Stimulated activated CD4-positive, alpha-beta T cell treated with anti-CD3 and anti-CD28 coated beads, TNF-alpha, amount 100 ng/mL, for 1 hour (primary cell): ENCODE measurements at places on chromosomes 2 and 18.

GRCh38 chr2:204024503-204024902 lies 87.9 kb downstream of the ICOS start:
- DNase-seq, result no peak

DNA sequence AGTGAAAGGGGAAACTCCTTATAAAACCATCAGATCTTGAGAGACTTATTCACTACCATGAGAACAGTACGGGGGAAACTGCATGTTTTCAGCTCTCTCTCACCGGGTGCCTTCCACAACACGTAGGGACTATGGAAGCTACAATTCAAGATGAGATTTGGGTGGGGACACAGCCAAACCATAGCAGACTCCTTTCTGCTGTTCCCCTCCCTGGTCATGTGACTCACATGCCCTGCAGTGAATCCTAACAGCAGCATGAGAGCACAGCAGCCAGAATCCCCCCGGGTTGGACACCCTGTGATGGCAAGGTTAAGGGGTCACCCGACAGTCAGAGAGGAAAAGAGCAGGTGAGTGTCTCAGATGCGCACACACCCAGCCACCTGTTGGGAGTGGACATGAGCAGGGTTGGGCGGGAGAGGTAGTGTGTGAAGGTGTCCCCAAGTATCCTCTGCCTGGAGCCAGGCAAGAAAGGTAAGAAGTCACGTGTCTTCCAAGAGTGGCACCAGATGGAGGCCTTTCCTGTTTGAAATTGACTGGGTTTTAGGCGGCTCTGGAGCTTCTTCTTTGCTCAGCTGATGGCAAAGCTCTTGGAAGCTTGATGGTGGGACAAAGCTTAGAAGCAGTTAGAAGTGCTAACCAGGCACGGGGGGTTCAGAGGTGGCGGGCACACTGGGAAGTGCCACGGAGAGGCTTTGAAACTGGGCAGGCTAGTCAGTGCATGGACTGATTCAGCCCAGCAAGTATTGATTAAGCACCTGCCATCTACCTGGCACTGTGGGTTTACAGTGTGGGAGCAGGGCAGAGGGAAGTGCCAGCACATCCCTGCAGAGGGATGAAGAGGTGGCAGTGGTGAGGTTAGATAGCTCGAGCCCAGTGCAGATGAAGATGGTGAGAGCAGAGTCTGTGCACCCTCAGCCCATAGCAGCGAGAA lies 68.7 kb downstream of the RHOB start:
- no peak for DNase-seq

- DNase-seq, result no peak
Observed at GRCh38 chr2:178330175-178331017, 120.6 kb downstream of the PRKRA start.

DNA sequence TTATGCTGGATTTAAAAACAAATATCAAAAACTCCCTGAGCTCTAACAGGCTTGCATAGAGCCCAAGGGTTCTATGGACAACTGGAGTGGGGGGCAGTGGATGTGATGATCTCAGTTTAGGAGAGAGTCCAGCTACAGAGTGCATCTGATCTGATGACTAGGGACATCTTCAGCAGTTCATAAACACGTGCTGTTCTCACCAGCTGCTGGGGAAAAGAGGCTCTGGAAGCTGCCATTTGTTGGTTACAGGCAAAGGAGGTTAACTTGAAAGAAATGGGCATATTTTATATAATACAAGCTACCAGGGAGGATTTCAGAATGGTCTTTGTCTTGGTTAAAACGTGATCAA lies 36.0 kb upstream of the ZNF396 start:
- no peak for DNase-seq

DNA sequence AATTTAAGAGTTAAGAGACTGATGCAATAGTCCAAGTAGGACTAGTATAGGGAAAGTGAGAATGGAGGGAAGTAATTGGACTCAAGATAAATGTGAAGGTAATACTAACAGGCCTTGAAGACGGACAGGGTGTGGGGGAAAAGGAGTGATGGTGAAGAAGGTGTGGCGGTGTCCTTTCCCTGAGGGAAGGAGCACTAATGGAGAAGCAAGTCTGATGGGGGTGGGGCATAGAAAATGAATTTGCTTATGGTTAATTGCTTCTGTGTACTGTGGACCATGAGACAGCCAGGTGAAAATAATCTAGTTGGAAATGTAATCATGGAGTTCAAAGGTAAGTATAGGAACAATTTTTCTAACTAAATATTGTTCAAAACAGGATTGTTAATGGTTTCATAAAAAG lies 7.1 kb upstream of the TGOLN2 start:
- no peak for DNase-seq

GRCh38 chr2:79292958-79293315 lies 133.4 kb upstream of the REG3A start:
- DNase-seq, result no peak

GRCh38 chr2:134648586-134648985 lies 70.2 kb downstream of the TMEM163 start:
- no peak for DNase-seq

DNA sequence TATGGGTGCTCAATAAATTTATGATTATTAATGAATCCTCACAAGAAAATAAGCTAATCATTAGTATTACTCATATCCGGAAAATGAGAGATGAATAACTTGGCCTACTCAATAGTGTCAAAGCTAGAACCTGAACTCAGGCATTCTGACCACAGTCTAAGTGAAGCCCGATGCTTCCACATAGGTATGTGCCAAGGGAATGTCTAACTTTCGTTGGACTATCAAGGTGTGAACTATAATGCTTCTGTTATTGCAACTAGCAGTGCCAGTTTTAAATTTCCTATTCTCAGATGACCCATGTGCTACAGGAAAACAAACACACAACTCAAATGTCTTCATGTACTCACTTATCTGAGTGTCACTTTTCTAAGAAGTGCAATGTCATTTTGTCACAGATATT lies 1.8 kb downstream of the BARD1 start:
- DNase-seq, result no peak

GRCh38 chr18:74387383-74387782 lies 69.7 kb downstream of the DIPK1C start:
- DNase-seq, result no peak

DNA sequence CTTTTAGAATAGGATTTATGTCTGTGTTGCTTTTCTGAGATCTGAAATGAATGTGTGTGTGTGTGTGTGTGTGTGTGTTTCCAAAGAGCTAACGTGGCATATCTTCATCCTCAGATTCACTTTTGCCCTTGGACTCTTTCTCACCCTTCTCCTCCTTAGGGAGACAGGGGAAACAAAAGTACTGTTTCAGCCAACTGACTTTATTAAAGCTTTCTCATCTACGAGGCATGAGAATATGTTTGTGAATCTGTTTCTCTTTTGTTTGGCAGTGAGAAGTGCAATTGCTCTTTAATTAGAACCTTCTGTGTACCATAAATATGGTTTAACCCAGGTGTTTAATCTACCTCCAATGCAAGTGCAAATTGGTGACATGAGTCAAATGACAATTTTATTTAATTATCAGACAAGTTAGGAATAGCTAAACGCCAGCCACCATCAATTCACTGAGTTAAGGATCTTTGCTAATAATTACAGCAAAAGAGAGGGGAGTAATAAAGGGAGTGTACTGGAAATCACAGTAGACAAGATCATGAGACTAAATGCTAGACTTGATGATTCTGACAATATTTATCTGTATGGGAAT lies 186.4 kb upstream of the COL3A1 start:
- DNase-seq, result no peak

DNA sequence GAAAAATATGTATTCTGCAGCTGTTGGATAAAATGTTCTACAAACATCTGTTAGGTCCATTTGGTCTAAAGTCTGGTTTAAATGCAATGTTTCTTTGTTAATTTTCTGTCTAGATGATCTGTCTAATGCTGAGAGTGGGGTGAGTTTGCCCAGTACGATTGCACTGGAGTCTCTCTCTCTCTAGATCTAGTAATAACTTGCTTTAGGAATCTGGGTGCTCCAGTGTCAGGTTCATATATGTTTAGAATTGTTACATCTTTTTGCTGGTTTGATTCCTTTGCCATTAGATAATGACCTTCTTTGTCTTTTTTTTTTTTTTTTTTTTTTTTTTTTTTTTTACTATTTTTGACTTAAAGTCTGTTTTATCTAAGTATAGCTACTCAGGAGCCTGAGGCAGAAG lies 10.4 kb downstream of the GCC2 start:
- no peak for DNase-seq

DNA sequence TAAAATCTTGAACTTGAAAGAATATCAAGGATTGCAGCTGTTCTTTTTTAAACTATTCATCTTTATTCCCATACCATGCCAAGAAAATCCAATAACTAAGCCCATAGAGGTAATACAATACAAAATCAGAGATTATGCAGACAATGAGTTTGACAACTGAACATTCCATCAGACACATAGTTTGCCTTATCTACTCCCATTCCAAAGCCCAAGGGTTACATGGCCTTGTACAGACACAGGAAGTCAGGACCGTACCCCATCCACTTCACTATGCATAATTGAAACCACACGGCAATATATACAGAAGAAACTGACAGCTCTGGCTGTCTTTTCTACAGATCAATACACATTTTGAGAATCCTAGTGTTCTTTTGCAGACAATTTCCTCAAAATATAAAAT lies 181.3 kb downstream of the TMX3 start:
- DNase-seq, result no peak

DNA sequence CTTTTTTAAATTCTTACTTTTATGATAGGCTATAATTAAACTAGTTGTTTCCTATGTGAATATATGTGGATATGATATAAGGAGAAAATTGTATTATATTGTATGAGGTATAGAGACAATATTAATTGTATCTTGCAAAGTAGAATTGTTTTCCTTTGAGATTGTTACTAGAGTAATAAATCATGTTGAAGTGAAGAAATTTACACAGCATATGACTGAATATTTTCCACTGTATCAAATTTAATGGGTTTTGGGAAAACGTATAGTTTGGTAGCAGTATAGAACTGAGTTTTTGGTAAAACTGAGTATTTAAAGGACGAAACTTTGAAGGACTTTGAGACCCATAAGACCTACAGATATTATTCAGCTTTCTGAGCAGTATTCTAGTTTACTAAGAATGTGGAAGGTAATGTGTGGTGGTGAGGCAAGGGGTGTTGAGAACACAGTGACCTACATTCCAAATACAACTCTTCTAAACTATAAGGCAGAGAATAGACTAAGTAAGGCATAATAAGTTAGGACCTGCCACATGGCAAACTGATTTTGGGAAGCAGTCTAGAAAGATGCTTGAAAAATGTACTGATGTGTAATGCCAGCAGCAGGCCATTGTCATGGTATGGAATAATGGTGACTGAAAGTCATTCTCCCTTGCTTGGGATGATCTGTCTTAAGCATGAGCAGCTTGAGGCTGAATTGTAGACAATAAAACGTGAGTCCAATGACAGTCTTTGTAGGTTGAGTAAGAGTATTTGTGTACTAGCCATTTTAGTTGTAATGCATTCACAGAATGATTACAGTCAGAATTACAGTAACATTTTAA lies 29.6 kb downstream of the PKP4 start:
- DNase-seq, result no peak

DNA sequence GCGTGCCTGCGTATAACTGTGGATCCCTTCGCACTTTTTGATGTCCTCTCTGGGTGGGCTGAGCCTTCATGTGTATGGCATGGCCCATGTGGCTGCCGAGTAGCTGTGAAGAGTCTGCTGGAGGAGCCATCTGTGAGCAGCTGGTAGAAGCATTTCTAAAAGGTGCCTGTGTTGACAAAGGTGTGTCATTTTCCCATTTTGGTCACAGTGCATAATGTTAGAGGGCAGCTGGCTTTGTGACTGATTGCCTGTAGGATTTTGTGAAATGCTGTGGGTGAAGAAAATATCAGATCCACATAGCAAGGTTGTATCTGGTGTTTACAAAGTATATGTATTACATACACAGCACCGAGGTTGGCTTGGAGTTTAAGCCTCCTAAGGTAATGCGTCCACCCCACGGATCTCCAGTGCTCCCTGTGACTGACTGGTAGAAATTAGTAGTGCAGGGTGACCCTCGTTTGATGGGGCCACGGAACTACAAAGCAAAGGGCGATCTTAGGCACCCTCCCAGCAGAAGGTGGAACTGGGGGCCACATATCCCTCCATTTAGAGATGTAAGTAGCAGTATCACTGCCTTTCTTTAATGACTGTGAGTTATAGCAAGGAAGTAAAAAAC lies 16.5 kb downstream of the GATA6 start:
- no peak for DNase-seq

GRCh38 chr2:42931818-42932195 lies 139.4 kb upstream of the HAAO start:
- no peak for DNase-seq

DNA sequence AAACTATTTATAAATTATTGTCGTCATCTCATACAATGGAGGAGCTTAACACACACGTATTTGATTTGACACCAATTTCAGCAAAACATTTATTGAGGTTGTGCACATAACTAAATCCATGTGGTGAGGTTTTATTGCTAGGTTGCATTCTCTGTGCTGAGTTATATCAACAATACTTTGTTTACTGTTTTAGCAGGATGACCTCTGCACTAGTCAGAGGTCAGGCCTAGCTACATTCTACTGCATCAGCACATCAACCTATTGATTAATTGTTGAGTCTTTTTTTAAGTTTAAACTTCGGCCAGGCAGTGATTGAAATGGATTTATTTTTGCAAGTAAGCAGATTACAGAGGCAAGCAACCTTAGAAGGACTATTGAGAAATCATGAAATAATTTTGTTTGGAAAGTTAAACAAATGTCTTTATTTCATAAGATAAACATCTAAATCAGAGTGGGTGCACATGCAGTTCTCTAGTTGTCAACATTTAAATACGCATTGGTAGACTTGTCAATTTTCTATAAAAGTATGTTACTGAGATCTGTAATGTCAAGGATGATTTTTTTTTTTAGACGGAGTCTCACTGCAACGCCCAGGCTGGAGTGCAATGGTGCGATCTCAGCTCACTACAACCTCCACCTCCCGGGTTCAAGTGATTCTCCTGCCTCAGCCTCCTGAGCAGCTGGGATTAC lies 75.2 kb upstream of the CD28 start:
- no peak for DNase-seq

GRCh38 chr2:121626777-121627524 lies 22.3 kb downstream of the CLASP1 start:
- DNase-seq, result no peak

DNA sequence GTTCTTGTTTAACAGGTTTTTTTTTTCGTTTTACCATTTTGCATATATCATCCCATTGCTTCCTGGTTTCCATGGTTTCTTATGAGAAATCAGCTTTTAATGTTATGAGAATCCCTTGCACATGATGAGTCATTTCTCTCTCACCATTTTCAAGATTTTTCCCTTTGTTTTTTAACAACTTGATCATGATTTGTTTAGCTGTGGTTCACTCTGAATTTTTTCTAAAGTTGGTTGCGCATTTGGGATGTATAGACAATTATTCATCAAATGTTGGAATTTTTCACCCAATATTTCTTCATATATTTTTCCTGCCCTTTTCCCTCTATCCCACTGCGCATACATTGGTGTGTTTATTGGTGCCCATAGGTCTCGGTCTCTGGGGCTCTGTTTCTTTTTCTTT lies 42.4 kb upstream of the BIN1 start:
- DNase-seq, result no peak
